ENCODE measurements at places on chromosomes 6 and 20.

- no peak for DNase-seq
Observed at GRCh38 chr6:107600936-107601335, 111.0 kb downstream of the SOBP start.

DNA sequence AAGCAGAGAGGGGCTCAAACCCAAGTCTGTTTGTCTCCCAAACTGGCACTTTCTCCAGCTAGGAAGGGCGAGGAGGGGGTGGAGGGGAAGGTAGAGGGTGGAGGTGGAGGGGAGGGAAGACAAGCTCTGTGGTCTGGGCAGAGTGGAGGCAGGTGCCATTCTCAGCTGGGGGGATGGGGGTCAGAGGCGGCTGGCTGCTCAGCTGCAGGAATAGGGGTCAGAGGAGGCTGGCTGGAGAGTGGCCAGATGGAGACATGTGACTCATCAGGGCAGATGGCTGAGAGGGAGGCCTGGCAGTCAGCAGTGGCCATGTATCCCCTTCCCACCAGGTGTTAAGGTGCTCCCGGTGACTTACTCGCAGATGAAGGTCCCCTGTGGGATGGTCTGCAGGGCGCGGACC, 3.5 kb upstream of the SLC44A4 start:
- DNase-seq, result no peak

DNA sequence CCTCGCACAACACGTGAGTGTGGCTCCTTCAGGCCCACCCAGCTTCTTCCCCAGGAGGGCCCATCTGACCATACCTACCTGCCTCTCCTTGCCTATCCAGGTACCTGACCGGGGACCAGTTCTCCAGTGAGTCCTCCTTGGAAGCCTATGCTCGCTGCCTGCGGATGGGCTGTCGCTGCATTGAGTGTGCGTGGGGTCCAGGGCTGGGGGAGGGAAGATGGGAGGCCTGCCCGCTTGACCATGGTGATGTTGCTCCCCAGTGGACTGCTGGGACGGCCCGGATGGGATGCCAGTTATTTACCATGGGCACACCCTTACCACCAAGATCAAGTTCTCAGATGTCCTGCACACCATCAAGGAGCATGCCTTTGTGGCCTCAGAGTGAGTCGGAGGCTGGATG, 26.5 kb downstream of the PLCG1 start:
- no peak for DNase-seq

DNA sequence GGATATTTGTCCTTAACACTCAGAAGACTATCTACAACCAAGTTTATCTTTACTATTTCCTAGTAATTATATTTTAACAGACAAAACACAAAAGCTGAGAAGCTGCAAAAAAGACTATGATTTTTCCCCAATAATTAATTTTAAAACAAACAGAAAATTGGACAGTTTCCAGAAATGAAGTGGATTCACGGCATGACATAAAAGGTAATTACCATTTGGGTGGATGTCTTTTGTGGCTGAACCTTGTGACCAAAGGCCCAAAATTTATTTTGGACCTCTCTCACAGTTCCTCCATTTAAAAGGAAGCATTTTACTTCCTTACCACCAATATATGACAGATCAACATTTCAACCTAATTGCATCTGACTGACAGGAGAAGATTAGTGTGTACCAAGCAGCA, 90.2 kb downstream of the GMDS start:
- DNase-seq, result no peak

DNA sequence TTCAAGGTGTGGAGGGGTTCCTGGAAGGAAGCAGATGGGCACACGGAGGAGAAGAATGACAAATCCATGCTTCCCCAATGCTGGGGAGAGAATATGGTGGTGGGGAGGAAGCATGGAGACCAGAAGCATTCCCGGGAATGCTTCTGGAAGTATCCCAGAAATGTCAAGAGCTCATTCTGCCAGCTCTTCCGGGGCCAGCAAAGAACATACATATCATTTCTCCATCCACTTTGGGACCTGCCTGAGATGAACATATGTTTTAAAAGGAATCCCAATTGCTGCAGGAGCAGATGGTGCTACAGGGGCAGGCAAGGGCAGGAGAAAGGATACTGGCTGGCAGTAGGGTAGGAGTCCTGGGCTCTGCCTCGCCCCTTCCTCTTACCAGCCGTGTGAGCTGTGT, 37.9 kb upstream of the CCDC167 start:
- no peak for DNase-seq

DNA sequence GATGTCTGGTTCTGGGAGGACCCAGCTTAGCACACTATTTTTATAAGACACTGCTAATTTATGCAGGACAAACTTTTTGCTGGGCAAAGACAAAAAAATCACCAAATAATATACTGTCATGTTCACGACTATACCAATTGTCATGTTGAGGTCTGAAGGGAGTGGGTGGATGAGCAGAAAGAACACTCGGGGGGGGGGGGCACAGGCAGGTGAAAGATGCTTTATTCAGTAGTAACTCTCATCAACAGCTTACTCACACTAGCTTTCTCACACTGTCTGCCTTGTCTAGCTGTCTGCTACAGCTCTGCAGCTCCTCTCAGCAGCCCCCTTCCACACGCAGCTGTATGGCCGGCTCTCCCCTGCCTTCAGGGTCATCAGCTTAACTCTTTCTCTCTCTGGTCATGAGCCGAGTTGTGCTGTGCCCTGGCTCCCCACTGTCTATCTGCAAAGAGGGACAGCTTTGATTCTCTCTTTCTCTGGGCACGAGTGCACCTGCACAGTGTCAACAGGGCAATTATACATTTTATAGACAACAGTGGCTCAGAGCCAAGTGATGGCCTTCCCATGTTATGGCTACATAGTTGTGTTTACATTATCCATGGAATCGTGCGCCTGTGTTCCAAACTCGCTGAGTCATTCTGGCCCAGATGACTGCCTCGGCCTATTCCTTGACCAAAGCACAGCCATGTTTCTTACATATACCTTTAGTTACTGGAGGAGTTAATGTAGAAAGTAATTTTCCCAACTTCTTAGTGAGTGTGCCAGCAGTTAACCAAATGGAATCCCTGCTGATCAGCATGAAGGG, 187.7 kb upstream of the PRSS16 start:
- DNase-seq, result no peak

DNA sequence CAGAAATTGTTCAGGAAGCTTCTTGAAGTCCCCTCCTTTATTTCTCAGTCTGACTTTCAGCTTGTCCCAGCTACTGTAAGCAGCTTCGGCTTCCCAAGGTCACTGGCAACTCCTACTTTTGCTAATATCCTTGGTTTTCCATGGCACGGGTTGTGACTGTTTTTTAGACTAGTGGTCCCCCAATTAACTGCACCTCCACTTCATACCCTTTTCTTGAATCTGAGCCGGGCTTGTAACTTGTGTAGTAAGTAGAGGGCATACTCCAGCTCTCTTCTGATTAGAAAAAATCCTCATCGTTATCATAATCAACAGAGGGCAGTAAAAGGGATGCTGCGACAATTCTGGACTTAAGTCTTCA, 162.3 kb upstream of the TNFAIP3 start:
- DNase-seq, result no peak

GRCh38 chr6:53915026-53915691, 120.4 kb downstream of the LRRC1 start:
- DNase-seq, result no peak

Measured in pons (tissue), 1 donor.